ENCODE measurements at places on chromosomes 7 and 10.
A peak's percentile ranks its signal among the peaks of the same experiment; 100 is the strongest.

DNA sequence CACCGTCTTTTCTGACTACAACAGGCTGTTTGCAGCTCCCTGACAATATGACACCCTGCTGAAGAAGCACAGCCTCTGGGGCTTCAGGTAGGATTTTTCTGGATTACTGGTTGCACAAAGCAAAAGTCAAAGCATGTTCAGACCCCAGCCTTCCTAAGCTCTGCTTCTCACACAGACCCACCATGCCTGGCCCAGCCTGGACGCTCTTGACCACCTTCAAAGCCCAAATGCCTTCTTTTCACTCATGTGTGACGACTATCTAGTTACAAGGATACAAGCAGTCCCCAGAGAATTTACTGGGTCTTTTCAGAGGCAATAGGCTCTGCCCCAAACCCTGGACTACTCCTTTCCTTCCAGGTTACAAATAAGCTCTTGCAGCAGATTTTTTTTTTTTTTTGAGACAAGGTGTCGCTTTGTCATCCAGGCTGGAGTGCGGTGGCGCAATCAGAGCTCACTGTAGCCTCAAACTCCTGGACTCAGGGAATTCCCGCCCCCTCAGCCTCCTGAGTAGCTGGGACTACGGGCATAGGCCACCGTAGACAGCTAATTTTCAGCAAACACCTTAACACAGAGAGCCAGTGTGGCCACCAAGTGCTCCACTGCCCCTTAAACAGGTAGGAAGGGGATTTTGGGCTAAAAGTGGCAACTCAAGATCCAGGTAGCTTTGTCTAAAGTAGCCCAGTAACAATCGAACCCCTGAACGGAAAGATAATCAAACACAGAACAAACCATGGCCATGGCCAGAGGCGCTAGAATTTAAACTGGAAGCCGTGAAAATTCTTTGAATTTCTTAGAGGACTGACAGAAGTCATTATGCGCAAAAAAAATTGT is 16.2 kb downstream of the SVIL start:
- ATAC-seq = peak; percentile 16

DNA sequence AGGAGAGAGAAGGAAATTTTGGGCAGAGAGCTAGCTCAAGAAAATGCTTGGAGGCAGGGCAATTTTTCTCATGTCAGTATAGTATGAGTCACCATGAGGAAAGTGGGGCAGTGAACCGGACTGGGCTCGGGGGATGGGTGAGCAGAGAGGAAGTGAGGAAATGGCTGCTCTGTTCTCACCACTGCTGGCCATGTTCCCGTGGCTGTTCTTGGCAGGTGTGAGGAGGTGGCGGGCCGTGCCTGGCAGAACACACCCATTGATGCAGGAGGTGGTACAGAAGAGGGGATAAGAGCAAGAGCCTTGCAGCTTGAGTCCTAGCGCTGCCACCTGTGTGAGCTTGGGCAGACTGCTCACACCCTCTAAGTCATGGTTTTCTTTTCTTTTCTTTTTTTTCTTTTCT is 304.4 kb upstream of the LYZL1 start:
- ATAC-seq = peak; percentile 97

DNA sequence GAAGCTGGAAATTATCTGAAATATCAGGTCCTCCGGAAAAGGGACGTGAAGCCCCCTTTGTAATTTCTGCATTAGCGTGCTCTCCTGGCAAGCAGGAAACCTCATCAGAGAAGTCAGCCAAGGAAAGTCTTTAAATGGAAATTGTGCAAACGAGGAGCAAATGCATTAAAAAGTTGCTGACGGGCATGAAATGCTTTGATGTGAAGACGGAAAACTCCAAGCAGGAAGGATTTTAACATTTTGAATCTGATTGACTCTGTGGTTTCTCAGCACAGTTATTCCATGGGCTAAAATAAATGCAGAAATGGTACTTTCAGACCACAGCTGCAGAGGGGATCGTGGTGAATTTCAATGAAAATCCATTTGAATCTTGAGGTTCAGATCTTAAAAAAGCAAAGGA is 167.8 kb downstream of the AHR start:
- ATAC-seq = no peak

GRCh38 chr10:11209830-11210181 is 192.1 kb downstream of the CELF2 start:
- no peak for ATAC-seq

DNA sequence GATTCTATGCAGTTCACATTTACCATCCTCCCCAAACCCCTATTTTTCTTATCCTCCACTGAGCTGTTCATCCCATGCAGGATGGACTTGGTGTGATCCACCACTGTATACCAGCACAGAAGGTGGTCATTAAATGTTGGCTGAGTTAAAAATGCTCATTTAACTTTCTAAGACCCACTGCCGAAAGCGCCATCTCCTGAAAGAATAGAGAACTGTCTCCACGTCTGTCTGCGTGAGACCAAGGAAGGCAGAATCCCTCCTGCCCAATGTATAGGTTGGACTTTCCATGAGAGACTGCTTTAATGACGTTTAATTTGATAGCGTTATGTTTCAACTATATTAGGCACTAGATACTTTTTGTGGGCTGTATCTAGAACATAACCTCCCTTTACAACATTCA is 124.3 kb downstream of the GPAM start:
- no peak for ATAC-seq

DNA sequence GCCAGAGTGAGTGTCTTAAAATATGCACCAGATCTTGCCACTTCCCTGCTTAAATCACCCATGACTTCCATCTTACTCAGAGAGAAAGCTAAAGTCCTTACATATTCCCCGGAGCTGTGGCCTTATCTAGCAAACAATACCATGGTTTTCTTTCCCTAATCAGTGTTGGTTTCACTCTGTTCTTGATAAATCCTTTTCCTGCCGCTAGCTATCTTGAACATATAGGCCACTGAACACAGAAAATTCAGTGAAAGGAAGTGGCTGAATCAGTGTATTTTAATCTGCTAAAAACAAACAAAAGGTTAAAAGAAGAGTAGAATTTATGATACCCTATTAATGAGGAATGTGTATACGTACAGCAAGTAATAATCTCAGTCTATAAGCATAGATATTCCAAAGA is 42.0 kb upstream of the JAZF1 start:
- no peak for ATAC-seq

DNA sequence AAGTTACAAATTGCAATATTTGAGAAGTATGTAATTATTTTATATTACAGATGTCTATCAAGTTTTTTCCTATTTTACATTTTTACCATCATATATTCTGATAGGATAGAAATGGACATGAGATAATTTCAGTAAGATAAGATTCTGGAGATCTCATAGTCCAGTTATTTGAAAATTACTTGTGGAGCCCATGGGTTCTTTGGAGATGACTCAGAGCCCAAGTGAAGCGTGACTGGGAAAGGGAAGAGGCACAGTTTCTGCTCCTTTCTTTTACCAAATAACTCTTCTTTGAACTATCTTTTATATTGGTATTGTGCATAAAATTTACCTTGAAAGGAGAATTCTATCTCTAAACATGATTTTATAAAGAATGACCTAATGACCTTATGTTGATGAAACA is 2.4 kb downstream of the CD36 start:
- no peak for ATAC-seq

DNA sequence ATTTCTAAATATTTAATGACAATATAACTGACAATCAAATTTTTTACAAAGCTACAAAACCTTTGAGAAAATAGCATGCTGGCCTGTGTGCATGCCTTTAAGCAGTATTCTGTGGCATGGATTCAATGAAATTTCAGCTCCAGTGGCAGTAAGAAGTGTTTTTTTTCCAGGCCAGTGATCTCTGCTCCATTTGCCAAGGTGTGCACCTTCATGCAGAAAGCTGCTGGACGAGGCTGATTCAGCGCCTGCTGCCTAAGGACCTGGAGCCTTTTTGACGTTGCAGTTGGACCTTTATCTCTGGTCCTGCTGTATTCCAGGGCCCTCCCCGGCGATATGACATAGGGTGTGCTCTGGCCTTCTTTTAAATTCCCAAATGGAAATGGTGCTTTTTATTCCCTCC is 26.6 kb downstream of the VWC2 start:
- ATAC-seq = no peak
